ENCODE measurements at places on chromosomes 7 and 10.
A peak's percentile ranks its signal among the peaks of the same experiment; 100 is the strongest.

- DNase-seq = peak; percentile 87
Observed at GRCh38 chr10:62264702-62265436, 3.8 kb downstream of the RTKN2 start.

DNA sequence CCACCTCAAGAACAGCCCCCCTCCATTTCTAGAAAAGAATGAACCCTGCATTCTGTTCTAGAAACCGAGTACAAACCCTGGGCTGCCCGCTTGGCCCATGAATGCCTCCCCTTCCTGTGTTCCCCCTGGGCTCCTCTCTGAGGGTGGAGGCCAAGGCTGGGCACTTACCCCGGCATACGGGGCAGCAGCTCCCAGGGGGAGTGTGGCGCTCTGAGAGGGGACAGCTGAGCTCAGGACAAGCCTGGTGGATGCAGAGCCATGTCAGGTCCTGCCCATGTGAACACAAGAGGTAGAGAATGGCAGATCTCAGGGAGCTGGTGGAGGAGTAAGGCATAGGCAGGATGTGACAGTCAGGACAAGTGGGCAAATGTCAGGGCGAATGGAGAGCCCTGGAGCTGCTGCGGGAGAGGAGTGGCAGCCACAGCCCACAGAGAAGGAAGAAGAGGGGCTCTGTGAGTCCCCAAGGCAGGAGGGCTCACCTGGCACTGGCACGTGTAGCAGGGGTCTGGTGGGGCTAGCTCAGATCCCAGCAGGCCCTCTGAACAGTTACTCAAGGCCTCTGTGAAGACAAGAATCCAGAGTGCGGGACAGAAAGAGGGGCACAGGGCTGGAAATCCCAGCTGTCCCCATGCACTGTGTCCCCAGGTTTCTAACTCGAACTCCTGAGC lies 18.9 kb downstream of the ATP6V1F start:
- DNase-seq = no peak

DNA sequence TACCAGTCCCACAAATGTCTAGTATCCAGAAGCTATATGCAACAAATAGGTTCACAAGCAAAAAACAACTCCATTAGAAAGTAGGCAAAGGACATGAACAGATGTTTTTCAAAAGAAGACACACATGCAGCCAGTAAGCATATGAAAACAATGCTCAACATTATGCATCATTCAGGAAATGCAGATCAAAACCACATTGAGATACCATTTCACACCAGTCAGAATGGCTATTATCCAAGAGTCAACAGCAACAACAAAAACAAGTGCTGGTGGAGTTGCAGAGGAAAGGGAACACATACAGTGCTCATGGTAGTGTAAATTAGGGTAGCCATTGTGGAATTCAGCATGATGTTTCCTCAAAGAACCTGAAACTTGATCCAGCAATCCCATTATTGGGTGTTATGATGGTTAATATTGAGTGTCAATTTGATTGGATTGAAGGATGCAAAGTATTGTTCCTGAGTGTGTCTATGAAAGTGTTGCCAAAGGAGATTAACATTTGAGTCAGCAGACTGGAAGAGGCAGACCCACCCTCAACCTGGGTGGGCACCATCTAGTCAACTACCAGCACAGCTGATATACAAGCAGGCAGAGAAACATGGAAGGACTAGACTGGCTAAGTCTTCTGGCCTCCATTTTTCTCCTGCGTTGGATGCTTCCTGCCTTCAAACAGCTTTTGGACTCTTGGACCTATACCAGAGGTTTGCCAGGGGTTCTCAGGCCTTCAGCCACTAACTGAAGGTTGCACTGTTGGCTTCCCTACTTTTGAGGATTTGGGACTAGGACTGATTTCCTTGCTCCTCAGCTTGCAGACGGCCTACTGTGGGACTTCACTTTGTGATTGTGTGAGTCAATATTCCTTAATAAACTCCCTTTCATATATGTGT lies 218.4 kb upstream of the SEMA3D start:
- DNase-seq = no peak

- no peak for DNase-seq
Observed at GRCh38 chr7:146115851-146116520, 615 bp upstream of the CNTNAP2 start.

GRCh38 chr7:152922318-152923081 lies 162.9 kb downstream of the ACTR3B start:
- DNase-seq = no peak

GRCh38 chr7:71017602-71018001 lies 114.3 kb upstream of the GALNT17 start:
- DNase-seq = no peak

- no peak for DNase-seq
Observed at GRCh38 chr7:75650681-75651080, 88.1 kb downstream of the HIP1 start.

DNA sequence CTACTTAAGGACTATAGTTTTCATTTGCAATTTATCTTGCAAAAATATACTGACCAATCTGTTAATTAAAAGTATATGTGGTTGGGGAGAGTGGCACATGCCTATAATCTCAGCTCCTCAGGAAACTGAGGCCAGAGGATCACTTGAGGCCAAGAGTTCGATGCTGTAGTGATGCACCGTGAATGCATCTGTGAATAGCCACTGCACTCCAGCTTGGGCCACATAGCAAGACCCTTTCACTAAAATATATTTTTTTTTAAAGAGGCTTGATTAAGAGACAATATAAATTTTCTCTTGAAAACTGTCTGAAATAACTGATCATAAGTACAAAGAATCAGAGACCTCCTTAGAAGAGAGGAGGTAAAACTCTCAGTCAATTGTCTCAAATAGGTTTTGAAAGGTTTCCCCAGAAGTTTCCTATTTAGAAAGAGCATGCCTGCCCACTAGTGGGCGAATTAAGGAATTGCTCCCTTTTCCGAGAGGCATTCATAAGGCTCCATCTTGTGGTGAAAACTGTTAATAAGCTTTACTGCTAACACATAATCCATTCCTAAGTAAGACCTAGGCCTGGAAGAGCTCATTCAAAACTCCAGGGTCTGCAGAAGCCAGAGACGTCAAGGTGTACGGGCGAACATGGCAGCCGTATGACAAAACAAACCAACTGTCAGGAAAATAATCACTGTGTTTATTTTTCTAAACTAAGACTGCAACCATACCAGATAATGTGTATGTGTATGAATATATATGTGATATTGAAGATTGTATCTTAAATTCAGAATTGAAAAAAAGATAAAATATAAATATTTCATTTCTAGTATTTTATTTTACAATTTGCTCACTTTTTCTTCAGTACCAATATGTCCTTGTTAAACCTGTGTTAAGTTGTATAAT lies 6.8 kb upstream of the TAS2R40 start:
- DNase-seq = peak; percentile 87

DNA sequence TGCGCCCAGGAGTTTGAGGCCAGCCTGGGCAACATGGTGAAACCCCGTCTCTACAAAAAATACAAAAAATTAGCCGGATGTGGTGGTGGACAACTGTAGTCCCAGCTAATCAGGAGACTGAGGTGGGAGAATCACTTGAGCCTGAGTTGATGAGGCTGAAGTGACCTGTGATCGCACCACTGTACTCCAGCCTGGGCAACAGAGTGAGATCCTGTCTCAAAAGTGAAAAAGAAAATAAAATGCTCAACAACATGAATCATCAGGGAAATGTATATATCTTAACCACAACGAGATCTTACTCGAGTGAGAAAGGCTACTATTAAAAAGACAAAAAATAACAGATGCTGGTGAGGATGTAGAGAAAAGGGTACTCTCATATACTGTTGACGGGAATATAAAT lies 72.7 kb downstream of the JMJD1C start:
- no peak for DNase-seq

GRCh38 chr10:100968863-100969186 lies 479 bp upstream of the SEMA4G start:
- DNase-seq = no peak

DNA sequence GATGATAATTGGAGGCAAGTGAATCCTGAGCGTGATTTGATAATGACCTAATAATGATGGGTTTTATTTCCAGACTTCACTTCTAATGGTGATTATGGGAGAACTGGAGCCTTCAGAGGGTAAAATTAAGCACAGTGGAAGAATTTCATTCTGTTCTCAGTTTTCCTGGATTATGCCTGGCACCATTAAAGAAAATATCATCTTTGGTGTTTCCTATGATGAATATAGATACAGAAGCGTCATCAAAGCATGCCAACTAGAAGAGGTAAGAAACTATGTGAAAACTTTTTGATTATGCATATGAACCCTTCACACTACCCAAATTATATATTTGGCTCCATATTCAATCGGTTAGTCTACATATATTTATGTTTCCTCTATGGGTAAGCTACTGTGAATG lies 79.6 kb downstream of the CFTR start:
- no peak for DNase-seq

DNA sequence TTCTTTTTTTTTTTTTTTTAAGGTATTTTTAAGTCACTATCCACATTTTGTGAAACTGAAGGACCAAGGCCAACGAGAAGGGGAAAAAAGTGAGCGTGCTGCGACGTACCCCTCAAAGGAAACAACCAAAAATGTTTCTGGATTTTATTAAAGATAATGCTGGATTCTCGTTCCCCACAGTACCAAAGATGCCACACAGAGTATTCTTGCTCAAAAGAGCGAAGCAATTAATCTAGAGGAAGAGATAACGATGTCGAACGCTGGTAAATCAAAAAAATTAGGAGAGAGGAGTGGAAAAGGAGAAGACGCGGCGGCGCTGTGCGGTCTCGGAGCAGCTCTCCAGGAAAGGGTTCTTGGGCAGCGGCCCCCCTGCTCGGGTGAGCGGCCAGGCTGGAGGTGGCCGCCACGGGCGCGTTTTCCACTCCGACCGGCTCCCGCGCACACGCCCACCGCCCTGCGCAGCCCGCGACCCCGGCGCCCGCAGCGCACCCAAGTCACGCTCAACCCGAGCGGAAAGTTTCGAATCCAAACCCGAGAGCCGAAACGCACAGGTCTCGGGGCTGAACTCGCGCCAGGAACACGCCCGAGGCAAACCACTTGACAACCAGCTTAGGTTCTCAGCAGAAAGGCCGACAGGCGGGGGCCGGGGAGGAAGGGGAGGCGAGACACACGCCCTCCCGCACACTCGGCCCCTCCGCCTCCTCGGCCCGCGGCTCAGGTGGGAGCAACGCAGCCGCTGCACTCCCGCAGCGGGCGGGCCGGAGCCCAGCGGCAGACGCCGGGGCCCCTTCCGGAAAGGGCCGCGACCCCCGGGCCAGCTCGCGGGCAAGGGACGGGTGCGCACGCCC lies 989 bp downstream of the SRPK2 start:
- no peak for DNase-seq

- no peak for DNase-seq
Observed at GRCh38 chr10:43071865-43072650, 4.8 kb upstream of the RET start.

DNA sequence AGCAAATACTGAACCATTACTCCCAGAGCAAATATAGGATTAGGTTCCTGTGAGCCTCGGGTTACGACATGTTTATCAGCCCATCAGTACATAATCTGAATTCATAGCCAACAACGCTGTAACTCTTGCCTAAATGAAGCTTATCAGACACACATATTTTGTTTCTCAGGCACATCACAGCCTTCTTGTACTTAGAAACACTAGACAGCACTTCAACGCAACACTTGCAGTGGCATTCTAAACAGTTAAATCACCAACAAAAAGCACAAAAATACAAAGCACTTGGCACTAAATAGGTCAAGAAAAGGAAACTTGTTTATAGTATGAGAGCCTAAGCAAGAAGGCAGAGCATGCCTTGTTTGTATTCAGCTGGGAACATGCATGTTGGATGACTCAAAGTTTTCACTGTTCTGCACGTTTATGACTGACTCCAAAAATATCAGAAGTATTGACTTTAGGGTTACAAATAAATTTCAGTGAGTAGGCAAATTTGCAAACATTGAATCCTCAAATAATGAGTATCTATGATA lies 75.0 kb downstream of the VPS50 start:
- DNase-seq = no peak

DNA sequence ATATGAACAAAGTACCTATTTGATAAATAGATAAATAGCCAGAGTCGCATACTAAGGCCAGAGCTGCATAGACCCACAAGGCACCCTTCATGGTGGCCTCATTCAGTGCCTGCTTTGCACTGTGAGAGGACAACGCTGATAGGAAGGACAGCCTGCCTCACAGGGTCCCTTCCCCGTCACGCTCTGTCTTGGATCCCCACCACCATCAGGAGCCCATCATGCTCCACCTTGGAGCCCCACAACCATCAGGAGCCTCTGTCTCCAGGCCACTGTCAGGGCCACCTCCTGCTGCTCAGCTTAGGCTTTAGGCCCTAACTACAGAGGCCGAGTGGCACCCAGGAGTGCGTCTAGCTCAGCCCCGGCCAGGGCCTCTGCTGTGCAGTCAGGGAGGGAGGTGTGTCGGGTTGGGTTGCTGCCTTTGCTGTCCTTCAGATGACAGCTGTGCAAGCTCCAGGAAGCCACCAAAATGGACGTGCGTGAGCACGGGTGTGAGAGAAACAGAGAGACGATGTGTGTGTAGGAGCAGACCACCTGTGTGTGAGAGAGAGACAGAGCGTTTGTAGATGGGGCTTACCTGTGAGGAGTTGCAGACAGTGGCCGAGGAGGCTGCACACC lies 516.9 kb downstream of the GLRX3 start:
- DNase-seq = no peak

- DNase-seq = no peak
Observed at GRCh38 chr10:6995831-6996230, 415.0 kb downstream of the SFMBT2 start.

DNA sequence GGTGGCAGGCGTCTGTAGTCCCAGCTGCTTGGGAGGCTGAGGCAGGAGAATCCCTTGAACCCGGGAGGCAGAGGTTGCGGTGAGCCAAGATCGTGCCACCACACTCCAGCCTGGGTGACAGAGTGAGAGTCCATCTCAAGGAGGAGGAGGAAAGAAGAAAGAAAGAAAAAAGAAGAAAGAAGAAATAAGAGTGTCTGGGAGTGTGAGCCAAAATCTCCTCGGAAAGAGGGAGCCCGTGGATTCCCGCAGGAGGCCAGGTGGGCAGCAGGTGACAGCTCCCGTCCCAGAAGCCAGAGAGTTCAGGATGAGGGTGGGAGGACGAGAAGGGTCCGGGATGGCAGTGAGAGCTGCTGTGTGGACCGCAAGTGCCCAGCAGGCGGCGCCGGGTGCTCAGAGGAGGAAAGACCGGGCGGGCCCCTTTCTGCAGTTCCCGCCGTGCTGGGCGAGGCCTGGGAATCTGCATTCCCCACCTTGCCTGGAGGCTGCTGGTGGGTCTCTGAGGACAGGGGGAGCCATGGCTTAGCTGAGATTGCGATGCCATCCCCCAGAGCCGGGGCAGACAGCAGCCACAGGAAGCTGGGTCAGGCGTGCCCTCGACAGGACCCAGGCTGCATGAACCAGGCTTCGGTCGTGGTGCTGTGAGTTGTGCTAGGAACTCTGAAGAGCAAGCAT lies 17.1 kb upstream of the AMZ1 start:
- peak; percentile 51 for DNase-seq

DNA sequence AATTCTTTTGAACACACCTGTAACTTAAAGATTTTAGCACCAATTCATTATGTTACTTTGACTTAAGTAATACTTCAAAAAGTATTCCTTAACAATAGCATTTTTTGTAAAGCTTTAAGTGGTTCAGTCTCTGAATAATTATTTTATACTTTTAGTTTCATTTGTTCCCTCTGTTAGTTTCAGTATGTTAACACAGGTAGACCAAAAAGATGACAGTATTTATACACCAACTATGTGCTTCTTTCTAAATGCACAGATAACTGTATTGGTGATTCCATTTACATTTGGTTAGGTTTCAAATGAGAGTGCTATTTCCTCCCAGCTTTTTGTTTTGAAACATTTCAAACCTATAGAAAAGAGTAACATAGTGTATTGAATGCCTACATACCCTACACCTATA lies 14.0 kb downstream of the RALA start:
- no peak for DNase-seq

Data from HCT116 (cell line).